ENCODE measurements at places on chromosomes 3 and 15. TPM values are rescaled to one million over a fixed set of nuclear protein-coding genes. Genes with fewer than 3 reads are reported as not detected.

The IQCB1 gene
- total RNA-seq, result 6.1 TPM

The THBS1 gene
- total RNA-seq, result 364 TPM

The CHDH gene
- 2.0 TPM for total RNA-seq

The ZNF445 gene
- 6.0 TPM for total RNA-seq

The GRK7 gene
- not detected for total RNA-seq

The C3orf49 gene
- not detected for total RNA-seq

The OXTR gene
- total RNA-seq, result 0.03 TPM

The RBM5 gene
- total RNA-seq, result 53.4 TPM

The ROPN1B gene
- not detected for total RNA-seq

The GUCA1C gene
- total RNA-seq, result not detected

The SCAANT1 gene
- not detected for total RNA-seq

The ARGFX gene
- not detected for total RNA-seq

The RAB27A gene
- total RNA-seq, result 4.3 TPM

The CTDSPL gene
- 24.6 TPM for total RNA-seq

The TPRG1 gene
- 0.16 TPM for total RNA-seq

The CADPS gene
- total RNA-seq, result 0.07 TPM

The WDR72 gene
- total RNA-seq, result not detected

The CYP8B1 gene
- total RNA-seq, result not detected

The C3orf20 gene
- total RNA-seq, result 0.03 TPM

The TTC23 gene
- 6.7 TPM for total RNA-seq

The TTLL13 gene
- total RNA-seq, result 0.07 TPM

The SERPINI2 gene
- total RNA-seq, result not detected

The ATP8B4 gene
- total RNA-seq, result not detected

The MBD4 gene
- 26.5 TPM for total RNA-seq

The ZPLD1 gene
- not detected for total RNA-seq

The CRABP1 gene
- not detected for total RNA-seq

The BFSP2 gene
- not detected for total RNA-seq

The SCAMP5 gene
- 3.4 TPM for total RNA-seq

The SLC38A3 gene
- not detected for total RNA-seq

The P2RY1 gene
- total RNA-seq, result not detected

The PGBD4 gene
- total RNA-seq, result 0.76 TPM

The ISL2 gene
- total RNA-seq, result 3.6 TPM

The CHRNA5 gene
- 3.1 TPM for total RNA-seq

The AGBL1 gene
- total RNA-seq, result not detected
